ENCODE measurements at places on chromosomes 7 and 10. TPM values are rescaled to one million over a fixed set of nuclear protein-coding genes. Genes with fewer than 3 reads are reported as not detected.

LEP gene
- not detected for total RNA-seq

DNA sequence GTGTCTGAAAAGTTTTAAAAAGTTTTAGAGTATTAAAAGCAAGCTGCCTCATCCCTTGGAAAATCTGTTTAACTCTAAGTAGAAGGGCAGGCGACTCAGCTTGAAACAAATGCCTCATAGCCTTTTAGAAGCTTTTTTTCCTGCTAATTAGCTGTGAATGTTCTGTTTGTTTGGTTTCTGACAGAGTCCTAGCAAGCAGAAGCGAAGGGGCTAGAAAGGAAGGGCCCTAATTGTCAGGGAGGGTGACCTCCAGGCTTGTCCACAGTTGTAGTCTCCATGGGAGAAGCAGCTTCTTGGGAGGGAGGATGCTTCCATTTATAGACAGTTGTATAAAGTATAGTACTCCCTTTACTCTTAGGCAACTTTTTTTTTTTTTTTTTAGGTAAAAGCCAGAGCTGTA is 90.9 kb downstream of the DNAJC1 start:
- no peaks in the 10 kb centered on the region for H3K27me3 ChIP-seq
- DNase-seq, result no peak
- no peaks in the 10 kb centered on the region for H3K4me1 ChIP-seq
- H3K27ac ChIP-seq, result no peak overlapping the region
- H3K4me3 ChIP-seq, result no peak overlapping the region

DNA sequence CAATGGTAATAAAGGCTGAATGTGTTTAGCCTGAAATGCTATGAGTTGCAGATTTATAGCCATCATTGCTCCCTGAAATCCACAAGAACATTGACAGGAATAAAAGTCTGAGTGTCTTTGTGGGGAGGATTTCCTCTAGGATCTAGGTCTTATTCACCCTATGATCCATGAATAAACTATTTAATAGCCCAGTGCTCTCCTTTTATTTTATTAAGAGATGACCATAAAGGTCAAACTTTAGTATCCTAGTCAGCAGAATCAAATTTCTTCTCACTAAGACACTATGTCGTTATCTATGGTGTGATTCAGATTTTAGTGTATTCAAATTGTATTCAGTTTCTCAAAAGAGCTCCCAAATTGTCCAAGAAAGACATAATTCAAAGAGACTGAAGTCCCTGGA is 67.8 kb upstream of the AKR1E2 start:
- DNase-seq, result no peak
- peaks cover 5% of the 10 kb centered on the region for H3K4me1 ChIP-seq
- no peaks in the 10 kb centered on the region for H3K27me3 ChIP-seq
- no peaks in the 10 kb centered on the region for H3K36me3 ChIP-seq

DNA sequence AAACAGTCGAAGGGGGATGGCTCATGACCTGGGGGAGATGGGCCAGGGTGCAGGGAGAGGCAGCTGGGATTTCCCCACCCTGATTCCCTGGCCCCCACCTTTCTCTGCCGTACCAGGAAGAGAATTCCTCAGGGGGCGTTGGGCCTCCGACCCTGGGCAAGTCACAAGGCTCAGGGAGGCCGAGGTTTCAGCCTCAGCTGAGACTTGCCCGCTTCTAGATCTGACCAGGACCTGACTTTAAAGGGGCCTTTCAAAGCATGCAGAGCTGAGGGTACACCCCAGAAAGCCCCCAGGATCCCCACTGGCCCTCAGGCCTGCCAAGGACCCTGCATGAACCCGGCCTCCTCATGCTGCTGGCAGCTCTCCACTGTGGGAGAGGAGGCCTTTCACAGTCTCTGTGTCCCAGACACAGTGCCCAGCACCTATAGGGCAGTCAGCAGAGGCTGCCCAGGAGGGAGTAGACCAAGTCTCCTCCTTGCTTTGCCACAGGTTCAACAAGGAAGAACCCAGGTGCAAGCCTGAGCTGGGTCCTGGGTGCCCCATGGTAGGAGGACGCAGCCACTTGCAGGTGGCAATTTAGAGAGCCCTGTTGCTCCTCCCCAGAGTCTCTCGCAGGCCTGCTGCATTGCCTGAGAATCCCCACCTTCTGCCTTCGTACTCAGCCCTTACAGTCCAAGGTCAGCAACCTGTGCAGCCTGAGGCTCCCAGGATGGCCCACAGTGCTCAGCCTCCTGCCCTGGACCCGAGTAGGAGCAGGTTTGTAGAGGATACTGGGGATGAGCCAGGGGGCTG is 89.3 kb downstream of the CHST15 start:
- no peaks in the 10 kb centered on the region for H3K36me3 ChIP-seq
- H3K27ac ChIP-seq, result no peak overlapping the region

DNA sequence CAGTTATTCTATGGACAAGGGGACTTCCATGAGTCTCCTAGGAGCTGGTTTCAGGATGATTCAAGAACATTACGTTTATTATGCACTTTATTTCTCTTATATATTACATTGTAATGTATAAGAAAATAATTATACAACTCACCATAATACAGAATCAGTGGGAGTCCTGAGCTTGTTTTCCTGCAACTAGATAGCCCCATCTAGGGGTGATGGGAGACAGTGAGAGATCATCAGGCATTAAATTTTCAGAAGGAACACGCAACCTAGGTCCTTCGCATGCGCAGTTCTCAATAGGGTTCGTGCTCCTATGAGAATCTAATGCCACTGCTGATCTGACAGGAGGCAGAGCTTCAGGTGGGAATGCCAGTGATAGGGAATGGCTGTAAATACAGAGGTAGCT is 137.9 kb downstream of the ANKRD30A start:
- no peaks in the 10 kb centered on the region for H3K4me1 ChIP-seq
- H3K27ac ChIP-seq, result no peak overlapping the region
- no peaks in the 10 kb centered on the region for H3K27me3 ChIP-seq
- DNase-seq, result no peak

- H3K27ac ChIP-seq, result no peak overlapping the region
- H3K4me1 ChIP-seq, result no peaks in the 10 kb centered on the region
- no peak overlapping the region for H3K4me3 ChIP-seq
- DNase-seq, result no peak
- H3K36me3 ChIP-seq, result no peaks in the 10 kb centered on the region
Observed at GRCh38 chr7:150324373-150324961, 1.1 kb upstream of the ACTR3C start.

DNA sequence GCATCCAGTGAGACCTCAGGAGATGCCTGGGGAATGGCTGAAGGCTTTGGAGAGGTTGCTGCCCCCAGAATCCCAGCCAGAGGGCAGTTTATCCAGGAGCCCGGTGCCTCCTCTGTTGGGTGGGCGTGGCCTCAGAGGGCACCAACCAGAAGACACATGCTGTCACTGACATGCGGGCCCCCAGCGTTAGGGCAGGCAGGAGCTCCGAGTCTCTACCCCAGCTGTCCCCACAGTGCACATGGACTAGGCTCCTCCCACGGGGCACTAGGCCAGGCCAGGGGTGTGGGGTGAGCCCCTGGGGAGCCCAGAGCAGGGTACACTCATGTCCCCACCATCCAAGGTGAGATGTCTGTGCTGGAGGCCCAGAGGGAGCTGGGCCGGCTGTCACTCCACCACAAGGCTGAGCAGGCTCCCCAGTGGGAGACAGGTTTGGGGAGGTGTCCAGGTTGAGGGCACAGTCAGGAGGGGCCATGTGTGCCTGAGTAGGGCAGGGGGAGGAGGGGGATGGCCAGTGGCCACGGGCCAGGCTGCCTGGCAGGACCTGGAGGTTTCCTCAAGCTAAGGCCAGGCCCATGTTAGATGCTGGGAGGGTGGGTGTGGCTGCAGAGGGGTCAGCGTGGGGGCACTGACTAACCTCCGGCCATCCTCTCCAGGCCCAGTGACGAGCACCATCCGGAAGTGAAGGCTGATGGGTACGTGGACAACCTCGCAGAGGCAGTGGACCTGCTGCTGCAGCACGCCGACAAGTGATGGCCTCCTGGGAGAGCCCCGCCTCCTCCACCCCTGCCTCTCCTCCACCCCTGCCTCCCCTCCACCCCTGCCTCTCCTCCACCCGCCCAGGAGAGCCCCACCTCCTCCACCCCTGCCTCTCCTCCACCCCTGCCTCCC is 131.3 kb downstream of the FAM53B start:
- no peaks in the 10 kb centered on the region for H3K4me1 ChIP-seq
- H3K4me3 ChIP-seq, result no peak overlapping the region
- no peak for DNase-seq

KIAA1549 gene
- total RNA-seq, result 0.95 TPM

CFAP58 gene
- 0.34 TPM for total RNA-seq

DNA sequence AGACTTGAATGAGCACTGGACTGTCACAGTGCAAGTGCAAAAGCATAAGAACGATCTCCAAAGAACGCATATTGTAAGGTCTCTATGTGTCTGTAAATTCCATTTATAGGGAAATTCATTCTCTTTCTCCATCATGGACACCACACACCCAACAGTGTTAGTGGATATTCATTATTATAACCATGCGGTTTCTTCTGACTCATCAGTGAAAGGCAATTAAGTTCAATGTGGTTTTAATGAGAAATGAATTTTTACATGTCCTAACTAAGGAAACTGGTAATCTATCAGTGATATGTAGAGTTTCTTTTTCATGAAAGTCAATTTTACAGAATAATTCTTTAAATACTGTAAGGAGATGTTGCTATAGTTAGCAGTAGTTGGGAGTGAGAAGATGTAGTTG is 25.9 kb downstream of the GIMAP8 start:
- DNase-seq, result no peak
- H3K36me3 ChIP-seq, result no peaks in the 10 kb centered on the region
- no peak overlapping the region for H3K27ac ChIP-seq
- no peak overlapping the region for H3K4me3 ChIP-seq
- no peaks in the 10 kb centered on the region for H3K4me1 ChIP-seq
- peaks cover 9% of the 10 kb centered on the region for H3K27me3 ChIP-seq

DNA sequence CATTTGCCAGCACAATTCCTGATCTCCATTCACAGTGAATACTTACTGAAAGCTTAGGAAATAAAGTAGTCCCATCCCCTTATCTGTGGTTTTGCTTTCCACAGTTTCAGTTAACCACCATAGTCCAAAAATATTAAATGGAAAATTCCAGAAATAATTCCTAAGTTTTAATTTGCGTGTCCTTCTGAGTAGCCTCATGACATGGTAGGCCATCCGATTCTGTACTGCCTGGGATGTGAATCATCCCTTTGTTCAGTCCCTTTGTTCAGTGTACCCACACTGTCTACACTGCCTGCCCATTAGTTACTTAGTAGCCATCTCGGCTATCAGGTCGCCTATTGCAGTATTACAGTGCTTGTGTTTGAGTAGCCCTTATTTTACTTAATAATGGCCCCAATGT is 14.2 kb downstream of the RAB11FIP2 start:
- DNase-seq, result no peak
- H3K36me3 ChIP-seq, result no peaks in the 10 kb centered on the region
- no peaks in the 10 kb centered on the region for H3K27me3 ChIP-seq

DNA sequence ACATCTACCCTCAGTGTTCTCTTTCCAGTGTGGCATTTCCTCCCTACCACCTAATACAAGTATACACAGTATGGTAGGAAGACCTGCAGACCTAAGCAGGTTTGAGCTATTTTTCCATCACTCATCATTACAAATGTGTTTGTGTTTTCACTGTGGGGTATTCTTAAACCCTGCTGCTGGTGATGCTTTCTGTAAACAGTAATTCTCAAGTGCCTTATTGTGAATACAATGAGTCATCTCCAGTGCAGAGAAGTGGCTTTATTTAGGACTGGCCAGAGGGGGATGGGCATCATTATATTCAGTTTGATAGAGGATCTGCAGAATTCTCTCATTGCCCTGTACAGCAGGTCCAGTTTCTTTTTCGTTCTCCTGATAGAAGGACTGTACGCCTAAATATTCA is 63.7 kb downstream of the GRM8 start:
- H3K4me1 ChIP-seq, result peaks cover 11% of the 10 kb centered on the region
- H3K4me3 ChIP-seq, result no peak overlapping the region
- no peaks in the 10 kb centered on the region for H3K36me3 ChIP-seq

GFRA1 gene
- 46.3 TPM for total RNA-seq

DNA sequence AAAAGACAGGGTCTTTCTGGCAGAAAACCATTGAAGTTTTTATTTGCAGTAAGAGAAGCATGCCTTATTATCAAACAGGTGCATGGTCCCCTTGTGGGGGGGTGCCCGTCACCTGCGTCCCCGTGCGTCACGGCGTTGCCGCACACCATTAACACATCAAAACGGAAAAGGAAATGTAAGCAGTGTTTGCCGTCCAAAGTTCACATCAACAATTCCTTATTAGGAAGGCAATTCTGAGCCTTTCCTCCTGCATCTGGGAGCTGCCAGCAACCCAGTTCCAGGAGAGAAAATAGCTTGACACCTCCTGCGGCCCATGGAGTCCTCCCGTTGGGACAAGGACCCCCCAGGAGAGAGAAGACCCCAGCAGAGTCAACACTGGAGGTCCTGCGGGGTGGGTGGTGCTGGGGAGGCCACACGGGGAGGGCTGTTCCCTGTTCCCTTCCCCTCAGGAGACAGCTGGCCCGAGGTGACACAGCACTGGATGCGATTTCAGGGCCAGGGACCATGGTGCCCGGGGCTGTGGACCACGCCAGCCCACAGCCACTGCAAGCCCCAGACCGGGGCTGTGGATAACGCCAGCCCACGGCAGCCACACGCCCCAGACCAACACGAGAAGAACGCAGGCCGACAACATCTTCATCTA is 39.5 kb downstream of the DIP2C start:
- DNase-seq, result peak; percentile 69
- H3K36me3 ChIP-seq, result peaks cover 13% of the 10 kb centered on the region
- peaks cover 43% of the 10 kb centered on the region for H3K4me1 ChIP-seq
- H3K4me3 ChIP-seq, result peak overlapping the region; percentile 30

- H3K27me3 ChIP-seq, result no peaks in the 10 kb centered on the region
- peaks cover 9% of the 10 kb centered on the region for H3K4me1 ChIP-seq
- no peak for DNase-seq
- H3K4me3 ChIP-seq, result no peak overlapping the region
Observed at GRCh38 chr7:151101621-151102396, 15.5 kb downstream of the AGAP3 start.

- no peaks in the 10 kb centered on the region for H3K36me3 ChIP-seq
- no peak for DNase-seq
- H3K4me1 ChIP-seq, result no peaks in the 10 kb centered on the region
- no peak overlapping the region for H3K4me3 ChIP-seq
Observed at GRCh38 chr10:60032723-60033122, 126.4 kb upstream of the CCDC6 start.

PTPN20 gene
- total RNA-seq, result not detected

DNA sequence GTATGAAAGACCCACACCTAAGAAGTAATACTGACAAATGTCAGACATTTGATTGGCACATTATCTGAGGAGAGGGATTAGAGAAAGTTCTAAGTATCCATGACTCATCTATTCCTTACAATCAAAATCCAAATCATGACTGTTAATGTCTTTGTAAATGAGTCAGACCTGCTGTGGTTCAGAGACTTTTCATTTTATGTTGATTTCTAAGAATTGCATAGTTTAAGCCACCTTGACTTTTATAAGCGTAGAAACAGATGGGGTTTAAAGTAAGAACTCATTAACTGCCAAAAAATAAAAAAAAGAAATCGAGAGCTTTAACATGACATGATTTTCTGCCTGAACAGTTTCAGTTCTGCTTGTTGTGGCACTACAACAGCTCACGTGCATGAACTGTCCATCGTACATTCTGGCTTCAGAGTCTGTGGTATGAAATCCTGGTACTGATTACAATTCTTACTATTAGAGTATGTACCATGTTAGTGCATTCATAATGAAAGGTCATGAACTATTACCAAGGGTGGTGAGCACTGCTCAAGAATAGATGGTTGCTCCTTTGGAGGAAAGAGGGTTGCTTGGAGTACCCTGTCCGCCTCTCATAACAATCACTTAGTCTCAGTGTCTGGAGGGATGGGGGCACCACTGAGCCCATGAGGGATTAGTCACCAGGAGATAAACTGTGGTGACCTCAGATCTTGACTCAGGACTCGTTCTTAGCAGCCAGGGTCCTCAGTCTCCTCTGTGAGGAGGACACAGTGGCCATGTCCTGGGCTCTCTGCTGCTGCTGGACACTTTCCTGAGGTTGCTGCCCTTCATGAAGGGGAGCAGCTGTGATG is 42.2 kb downstream of the ACSM6 start:
- H3K27me3 ChIP-seq, result no peaks in the 10 kb centered on the region
- DNase-seq, result peak; percentile 67
- H3K27ac ChIP-seq, result peak overlapping the region; percentile 79
- H3K4me3 ChIP-seq, result no peak overlapping the region
